ENCODE measurements at places on chromosomes 6 and 20.

DNA sequence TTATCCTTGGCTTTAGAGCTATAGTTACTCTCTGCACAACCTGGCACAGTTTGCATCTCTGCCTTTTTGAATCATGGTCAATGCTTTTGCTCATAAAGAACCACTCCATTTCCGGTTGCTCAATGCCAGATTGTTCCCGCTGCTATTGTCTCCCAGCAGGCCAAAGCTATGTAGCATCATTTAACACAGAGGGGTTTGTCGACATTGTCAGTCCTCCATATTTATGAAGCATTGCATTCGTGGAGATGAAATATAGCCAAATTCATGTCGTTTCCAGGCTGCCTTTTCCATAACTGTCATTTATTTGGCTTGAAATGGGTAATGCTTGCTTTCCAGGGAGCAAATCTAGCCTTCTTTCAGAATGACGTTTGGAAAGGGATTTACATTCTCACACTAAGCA, 598.8 kb downstream of the EPHA7 start:
- no peak for DNase-seq

GRCh38 chr6:157246771-157247484, 76.4 kb downstream of the TMEM242 start:
- DNase-seq, result no peak

DNA sequence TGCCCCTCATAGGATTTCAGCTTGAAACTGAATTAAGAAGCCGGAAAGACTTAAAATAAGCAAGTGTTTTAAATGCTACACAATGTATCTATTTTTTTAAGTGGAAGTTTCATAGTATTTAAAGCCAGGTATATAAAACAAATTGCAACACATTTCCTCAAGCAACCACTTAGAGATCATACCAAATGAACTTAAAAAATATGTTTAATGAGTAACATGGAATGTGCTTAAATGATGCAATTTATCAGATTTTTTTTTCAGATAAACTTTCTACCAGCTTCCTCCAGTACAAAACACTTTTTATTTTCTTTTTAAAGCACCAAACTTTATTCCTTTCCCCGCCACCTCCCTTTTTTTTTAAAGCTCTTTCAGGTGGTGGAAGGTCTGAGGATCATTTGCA, 534.3 kb downstream of the BMP2 start:
- DNase-seq, result no peak

GRCh38 chr6:158642097-158642601, 2.4 kb downstream of the DYNLT1 start:
- no peak for DNase-seq

DNA sequence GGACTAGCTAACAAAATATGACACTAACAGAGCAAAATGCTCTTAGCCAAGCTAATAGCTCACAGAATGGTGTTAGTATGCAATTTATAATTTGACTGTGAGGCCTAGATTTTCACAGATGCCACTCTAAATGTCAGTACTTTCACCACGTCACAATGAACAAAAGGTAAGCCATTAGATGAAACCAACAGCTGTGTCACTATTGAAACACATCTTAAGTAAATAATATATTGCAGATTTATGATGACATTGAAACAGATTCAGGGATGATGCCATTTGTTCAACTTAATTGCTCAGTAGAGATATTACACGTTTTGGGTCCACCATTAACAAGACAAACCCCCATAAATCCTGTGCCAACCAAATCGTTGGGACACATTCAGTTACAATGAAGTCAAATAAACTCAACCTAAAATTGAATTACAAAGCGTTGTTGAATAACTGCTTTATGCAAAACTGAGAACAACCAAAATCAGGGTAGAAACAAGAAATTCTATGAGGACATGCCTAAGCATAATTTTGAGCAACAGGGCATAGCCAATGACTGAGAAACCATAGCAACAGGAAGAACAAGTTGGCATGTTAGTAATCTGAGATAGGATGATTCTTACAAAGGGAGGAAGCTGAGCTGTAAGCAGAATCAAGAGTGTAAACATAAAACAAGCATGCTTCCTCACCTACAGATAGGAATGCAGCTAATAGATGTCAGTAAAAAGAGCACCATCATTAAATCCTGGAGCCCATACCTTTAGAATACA, 85.6 kb upstream of the KHDRBS2 start:
- DNase-seq, result no peak

DNA sequence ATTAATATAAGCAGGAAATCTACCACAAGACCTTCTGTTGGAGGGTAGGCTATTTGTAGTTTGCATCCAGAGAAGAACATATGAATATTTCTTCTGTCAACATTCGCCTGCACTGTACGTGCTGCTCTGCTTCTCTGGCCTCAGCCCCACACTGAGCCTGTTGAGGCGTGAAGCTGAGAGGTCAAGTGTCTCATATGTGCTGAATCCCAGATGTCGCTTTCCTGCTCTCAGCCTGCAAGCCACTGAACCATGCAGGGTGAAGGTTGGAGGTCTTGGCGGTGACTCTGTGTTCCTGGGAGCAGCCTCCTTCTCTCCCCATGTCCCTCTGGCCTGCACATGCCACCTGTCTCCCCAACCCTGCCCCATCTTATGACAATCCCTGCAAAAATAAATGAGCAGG, 83.6 kb downstream of the TMEM170B start:
- no peak for DNase-seq

DNA sequence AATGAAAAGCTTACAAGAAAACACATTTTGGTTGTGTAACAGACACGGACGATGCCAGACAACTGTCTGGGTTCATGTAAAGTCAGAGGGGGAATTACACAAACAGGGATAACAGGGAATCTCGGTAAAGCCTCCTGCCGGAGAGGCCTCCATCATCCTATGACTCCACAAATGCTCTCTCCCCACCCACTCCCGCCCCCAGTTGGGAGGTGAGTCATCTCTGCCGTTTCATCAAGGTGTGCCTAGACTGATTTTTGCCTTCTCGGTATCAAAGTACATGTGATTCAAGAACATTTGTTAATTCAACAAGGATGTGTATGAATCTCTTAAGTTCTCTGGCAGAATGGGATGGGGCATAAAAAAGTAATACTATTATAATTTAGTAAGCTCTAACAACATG, 304.9 kb upstream of the PRDM1 start:
- no peak for DNase-seq
